ENCODE measurements at places on chromosomes 7 and 10.

DNA sequence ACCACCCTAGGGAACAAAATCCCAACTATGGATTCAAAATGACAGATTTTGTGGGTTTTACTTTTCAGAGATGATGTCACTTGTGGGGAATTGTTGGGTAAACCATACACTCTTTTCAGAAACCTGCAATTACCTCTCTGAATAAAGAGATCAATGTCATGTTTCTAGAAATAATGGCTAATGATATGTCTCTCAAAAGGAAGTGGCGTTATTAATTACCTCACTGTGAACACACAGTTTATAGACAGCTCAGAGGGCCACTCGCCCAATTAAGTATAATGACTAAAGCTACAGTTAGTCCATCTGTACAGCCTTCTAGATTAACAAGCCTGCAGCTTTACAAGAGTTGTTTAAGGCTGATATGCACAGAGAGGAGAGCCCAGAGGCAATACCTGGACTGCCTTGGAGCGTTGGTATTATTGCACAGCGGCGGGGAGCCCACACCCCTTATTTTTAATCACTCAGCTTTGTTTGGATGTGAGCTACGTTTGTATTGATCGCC, 79.5 kb downstream of the RAB11FIP2 start:
- DNase-seq: no peak

GRCh38 chr7:155043756-155044155, 26.4 kb upstream of the HTR5A start:
- DNase-seq: no peak

- no peak for DNase-seq
Measured at GRCh38 chr7:80611779-80612178, 26.7 kb upstream of the CD36 start.

DNA sequence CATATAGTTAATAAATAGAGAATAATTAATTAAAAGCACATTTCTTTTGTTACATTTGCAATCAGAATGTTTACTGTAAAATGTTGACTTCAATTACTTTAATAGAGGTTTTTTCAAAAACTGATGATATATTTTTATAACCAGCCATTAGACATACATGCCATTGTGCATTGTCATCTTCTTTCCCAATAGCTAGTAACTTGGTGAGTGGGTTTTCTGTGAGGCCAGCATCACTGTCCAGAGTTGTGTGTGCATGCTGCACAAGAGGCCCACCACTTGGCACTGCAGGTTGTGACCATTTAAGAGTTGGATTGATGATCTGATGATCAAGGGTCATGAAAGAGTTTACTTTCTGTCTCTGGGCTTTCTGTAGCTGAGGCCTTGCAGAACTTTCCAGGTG, 46.5 kb downstream of the TFEC start:
- DNase-seq: no peak

All from activated T-cell treated with anti-CD3 and anti-CD28 coated beads, Interleukin-2, amount 50 U/mL, for 72 hours (primary cell).